ENCODE measurements at places on chromosomes 4 and X.

DNA sequence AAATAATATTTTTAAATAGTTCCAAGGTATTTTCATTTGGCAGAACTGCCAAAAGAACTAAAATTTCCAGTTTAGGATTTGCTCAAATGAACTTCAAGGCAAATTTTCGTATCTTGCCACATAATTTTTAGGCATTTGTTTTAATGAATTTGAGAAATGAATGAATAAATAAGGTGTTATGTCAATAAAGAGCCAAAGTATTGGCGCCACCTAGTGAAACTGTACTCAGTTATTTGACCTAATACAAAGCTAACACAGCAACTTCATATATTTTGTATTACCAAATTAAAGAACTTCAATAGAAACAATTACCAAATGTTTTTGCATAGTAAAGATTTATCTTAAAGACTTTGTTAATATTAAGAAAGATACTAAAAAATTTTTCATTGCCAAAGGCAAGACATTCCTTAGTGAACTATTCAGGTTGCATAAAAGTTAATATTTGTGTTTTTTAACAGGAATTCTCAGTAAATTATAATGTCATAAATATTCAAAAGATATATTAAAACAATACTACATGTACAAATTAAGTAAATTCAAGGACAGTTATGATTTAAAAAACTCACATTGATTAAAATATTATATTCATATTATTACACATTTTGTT is 50.3 kb downstream of the STPG2 start:
- H3K36me3 ChIP-seq, result no peaks in the 10 kb centered on the region
- H3K4me1 ChIP-seq, result no peaks in the 10 kb centered on the region
- H3K4me3 ChIP-seq, result no peak overlapping the region
- no peak for DNase-seq

DNA sequence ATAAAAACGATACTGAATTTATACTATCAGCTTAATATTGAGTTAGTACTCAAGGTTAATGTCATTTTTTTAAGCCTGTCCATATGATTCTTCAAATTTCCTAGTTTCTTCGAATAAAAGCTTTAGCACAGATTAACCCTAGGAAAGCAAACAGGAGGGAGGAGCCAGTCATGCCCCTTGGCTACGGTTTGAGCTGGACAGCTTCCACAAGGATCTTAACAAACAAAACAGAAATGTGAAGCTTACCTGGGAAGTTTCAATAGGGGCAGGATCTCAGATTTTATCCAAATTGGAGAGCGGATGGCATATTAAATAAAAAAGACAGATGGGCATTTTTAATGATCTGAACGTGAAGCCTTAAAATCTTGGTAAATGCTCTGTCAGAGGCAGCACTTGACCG is 2.3 kb downstream of the NWD2 start:
- peaks cover 13% of the 10 kb centered on the region for H3K4me1 ChIP-seq
- H3K27ac ChIP-seq, result no peak overlapping the region
- H3K4me3 ChIP-seq, result no peak overlapping the region

GRCh38 chr4:73429118-73429517 is 6.9 kb upstream of the AFP start:
- H3K4me3 ChIP-seq, result no peak overlapping the region
- no peak for DNase-seq
- no peak overlapping the region for H3K27ac ChIP-seq
- no peaks in the 10 kb centered on the region for H3K4me1 ChIP-seq
- no peaks in the 10 kb centered on the region for H3K27me3 ChIP-seq

DNA sequence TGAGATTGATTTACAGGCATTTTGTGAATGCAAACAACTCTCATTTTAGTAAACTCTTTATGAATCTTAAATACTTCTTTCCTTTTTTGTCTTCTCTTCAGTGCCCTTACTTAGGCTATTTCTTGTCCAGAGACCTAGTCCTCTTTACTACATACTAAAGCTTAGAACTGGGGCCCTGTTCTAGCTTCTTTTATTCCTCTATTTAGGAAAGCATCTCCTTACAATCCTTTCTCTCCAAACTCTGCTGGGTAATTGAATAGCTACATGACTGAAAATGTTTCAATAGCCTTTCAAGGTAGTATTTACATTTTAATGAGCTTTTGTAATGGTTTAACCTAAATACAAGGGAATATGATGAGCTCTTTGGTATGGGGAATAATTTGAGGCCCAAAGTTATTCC is 1701.5 kb upstream of the TENM3 start:
- no peak for DNase-seq
- no peaks in the 10 kb centered on the region for H3K27me3 ChIP-seq
- H3K27ac ChIP-seq, result no peak overlapping the region
- H3K4me1 ChIP-seq, result no peaks in the 10 kb centered on the region
- H3K4me3 ChIP-seq, result no peak overlapping the region
- no peaks in the 10 kb centered on the region for H3K36me3 ChIP-seq

- no peaks in the 10 kb centered on the region for H3K4me1 ChIP-seq
- H3K27me3 ChIP-seq, result no peaks in the 10 kb centered on the region
- DNase-seq, result no peak
- no peak overlapping the region for H3K27ac ChIP-seq
- H3K36me3 ChIP-seq, result no peaks in the 10 kb centered on the region
These were observed 161.0 kb upstream of the RASGEF1B start for GRCh38 chr4:81632581-81633299.

GRCh38 chr4:113476800-113477199 is 284.7 kb downstream of the CAMK2D start:
- no peak overlapping the region for H3K27ac ChIP-seq
- H3K36me3 ChIP-seq, result peaks cover 17% of the 10 kb centered on the region
- no peak overlapping the region for H3K4me3 ChIP-seq
- no peak for DNase-seq
- peaks cover 18% of the 10 kb centered on the region for H3K4me1 ChIP-seq
- H3K27me3 ChIP-seq, result no peaks in the 10 kb centered on the region

- no peak for DNase-seq
- peaks cover under 1% of the 10 kb centered on the region for H3K4me1 ChIP-seq
- no peak overlapping the region for H3K4me3 ChIP-seq
- H3K27me3 ChIP-seq, result no peaks in the 10 kb centered on the region
- no peak overlapping the region for H3K27ac ChIP-seq
- peaks cover 28% of the 10 kb centered on the region for H3K36me3 ChIP-seq
These were observed 84.8 kb downstream of the TNIP2 start for GRCh38 chr4:2671267-2671895.

DNA sequence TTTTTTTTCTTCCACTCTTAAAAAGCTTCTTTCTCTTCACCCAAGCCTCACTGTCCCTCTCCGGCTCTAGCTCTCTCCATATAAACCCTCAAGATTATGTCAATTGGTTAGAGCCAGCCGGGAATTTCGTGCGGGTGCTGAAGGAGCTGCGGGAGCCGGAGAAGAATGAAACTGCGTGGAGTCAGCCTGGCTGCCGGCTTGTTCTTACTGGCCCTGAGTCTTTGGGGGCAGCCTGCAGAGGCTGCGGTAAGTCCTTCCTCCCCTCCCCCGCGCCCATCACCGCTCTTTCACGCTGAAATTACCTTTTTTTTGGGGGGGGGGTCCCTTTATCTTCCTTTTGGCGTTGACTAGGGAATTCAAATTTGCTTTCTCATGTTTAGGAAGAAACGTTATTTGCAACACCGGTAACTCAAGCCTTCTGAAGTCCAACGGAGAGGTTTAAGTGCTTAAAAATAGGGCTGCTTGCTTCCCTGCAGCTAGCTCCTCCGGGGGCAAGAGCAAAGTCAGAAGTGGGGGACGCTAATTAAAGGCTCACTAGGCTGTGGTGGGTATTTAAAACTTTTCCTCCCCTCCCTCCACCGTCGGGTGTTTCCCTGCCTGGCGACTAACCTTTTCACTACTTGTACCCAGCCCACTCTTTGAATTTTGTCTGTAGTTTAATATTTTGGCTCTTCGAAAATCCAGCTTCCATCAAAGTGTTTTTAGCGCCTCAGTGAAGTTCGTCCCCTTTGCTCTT is 491 bp downstream of the COL4A5 start:
- no peaks in the 10 kb centered on the region for H3K4me1 ChIP-seq
- no peaks in the 10 kb centered on the region for H3K27me3 ChIP-seq
- H3K4me3 ChIP-seq, result peak overlapping the region; percentile 62
- peak overlapping the region; percentile 83 for H3K27ac ChIP-seq

DNA sequence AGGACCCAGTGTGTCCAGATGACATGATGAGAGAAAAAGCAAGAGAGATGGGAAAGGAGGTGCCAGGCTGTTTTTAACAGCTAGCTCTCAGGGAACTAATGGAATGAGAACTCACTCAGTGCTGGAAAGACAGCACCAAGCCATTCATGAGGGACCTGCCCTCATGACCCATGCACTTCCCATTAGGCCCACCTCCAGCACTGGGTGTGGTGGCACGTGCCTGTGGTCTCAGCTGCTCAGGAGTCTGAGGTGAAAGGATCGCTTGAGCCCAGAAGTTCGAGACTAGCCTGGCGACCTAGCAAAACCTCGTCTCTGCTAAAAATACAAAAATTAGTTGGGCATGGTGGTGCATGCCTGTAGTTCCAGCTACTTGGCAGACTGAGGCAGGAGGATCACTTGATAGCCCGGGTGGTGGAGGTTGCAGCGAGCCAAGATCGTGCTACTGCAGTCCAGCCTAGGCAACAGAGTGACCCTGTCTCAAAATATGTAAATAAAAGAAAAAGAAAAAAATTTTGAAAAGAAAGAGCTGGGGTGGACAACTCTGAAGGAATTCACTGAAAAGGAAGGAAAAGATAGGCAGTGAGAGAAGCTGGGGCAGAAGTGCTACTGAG is 50.9 kb downstream of the FAM193A start:
- H3K27me3 ChIP-seq, result no peaks in the 10 kb centered on the region
- no peak overlapping the region for H3K4me3 ChIP-seq
- H3K27ac ChIP-seq, result no peak overlapping the region

- H3K4me1 ChIP-seq, result peaks cover 20% of the 10 kb centered on the region
- no peaks in the 10 kb centered on the region for H3K36me3 ChIP-seq
- no peak for DNase-seq
- H3K27ac ChIP-seq, result no peak overlapping the region
These were observed 61.8 kb downstream of the CPE start for GRCh38 chr4:165440415-165441158.

DNA sequence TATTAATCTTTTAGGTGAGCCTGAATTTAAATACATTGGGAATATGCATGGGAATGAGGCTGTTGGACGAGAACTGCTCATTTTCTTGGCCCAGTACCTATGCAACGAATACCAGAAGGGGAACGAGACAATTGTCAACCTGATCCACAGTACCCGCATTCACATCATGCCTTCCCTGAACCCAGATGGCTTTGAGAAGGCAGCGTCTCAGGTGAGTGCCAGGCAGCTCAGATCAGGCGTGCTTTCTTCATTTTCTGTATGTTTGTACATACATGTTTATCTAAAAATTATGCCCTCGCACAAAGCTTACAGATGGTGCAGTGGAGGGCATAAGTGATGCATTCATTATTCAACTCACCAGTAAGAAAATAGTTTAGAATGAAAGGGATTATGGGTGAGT is 85.6 kb downstream of the CPE start:
- H3K4me3 ChIP-seq, result no peak overlapping the region
- H3K27me3 ChIP-seq, result no peaks in the 10 kb centered on the region
- peak overlapping the region; percentile 38 for H3K27ac ChIP-seq
- H3K36me3 ChIP-seq, result peaks cover 18% of the 10 kb centered on the region

GRCh38 chr4:56755901-56756300 is 65.6 kb downstream of the SPINK2 start:
- H3K27ac ChIP-seq, result no peak overlapping the region
- DNase-seq, result no peak
- H3K36me3 ChIP-seq, result no peaks in the 10 kb centered on the region

- H3K36me3 ChIP-seq, result no peaks in the 10 kb centered on the region
- H3K27me3 ChIP-seq, result peaks cover 4% of the 10 kb centered on the region
- no peak overlapping the region for H3K4me3 ChIP-seq
These were observed 5.6 kb downstream of the PCDH10 start for GRCh38 chr4:133154725-133155124.

DNA sequence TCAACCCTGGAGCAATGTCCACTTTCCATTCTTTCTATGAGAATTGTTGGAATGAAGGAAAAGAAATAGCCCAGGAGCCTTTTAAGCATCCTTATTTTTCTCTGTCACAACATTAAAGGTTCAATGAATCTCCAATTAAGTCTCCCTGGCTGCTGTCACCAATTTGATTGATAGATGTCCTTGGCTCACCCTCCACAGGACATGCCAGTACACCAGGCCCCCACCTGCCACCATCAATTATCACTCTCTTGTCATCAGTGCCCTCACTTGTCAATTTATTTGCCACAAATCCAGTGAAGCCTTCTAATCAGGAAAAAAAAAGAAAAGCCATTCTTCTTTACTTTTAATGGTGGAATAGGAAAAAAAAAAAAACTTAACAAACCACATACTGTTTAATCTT is 453.6 kb downstream of the CENPC start:
- DNase-seq, result no peak
- no peaks in the 10 kb centered on the region for H3K4me1 ChIP-seq
- H3K27me3 ChIP-seq, result no peaks in the 10 kb centered on the region
- H3K4me3 ChIP-seq, result no peak overlapping the region
- no peaks in the 10 kb centered on the region for H3K36me3 ChIP-seq

DNA sequence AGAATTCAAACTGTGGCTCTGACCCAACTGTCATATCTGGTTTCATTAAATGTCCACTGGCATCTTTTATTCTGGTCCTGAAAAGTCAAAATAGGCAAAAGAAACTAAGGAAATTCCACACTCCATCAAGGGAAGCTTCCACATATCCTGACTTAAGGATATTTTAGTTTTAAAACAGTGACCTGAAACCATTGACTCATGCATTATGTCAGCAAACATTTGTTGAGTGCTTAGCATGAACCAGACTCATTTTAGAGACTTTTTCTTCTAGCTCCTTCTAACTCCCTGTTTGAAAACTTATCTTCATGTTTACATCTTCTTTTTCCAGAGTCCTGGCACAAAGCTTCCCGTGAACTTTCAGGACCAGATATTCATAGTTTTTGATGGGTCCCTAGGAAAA is 6.9 kb upstream of the CXCL1 start:
- H3K27ac ChIP-seq, result no peak overlapping the region
- no peak overlapping the region for H3K4me3 ChIP-seq
- H3K27me3 ChIP-seq, result no peaks in the 10 kb centered on the region
- no peak for DNase-seq
- H3K36me3 ChIP-seq, result no peaks in the 10 kb centered on the region

DNA sequence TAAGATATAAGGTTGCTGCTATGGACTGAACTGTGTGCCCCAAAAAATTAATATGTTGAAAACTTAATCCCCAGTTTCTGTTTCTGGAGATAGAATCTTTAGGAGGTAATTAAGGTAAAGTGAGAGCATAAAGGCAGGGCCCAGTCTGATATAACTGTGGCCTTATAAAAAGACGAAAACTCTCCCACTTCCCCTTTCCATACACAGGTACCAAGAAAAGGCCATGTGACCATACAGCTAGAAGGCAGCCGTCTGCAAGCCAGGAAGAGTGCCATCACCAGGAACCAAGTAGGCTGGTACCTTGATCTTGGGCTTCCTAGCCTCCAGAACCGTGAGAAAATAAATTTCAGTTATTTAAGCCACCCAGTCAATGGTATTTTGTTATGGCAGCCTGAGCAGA is 550.3 kb downstream of the SMARCA1 start:
- no peak for DNase-seq
- H3K4me3 ChIP-seq, result no peak overlapping the region
- H3K27ac ChIP-seq, result no peak overlapping the region
- no peaks in the 10 kb centered on the region for H3K36me3 ChIP-seq
- H3K4me1 ChIP-seq, result no peaks in the 10 kb centered on the region

- no peaks in the 10 kb centered on the region for H3K36me3 ChIP-seq
- H3K27ac ChIP-seq, result no peak overlapping the region
- no peak for DNase-seq
- peaks cover 28% of the 10 kb centered on the region for H3K4me1 ChIP-seq
These were observed 92.2 kb downstream of the PALLD start for GRCh38 chr4:168588916-168589531.
